ENCODE measurements at places on chromosomes 4 and X. TPM values are rescaled to one million over a fixed set of nuclear protein-coding genes. Genes with fewer than 3 reads are reported as not detected.

- H3K27ac ChIP-seq: no peak overlapping the region
- H3K4me3 ChIP-seq: no peak overlapping the region
- H3K4me1 ChIP-seq: no peaks in the 10 kb centered on the region
- no peaks in the 10 kb centered on the region for H3K36me3 ChIP-seq
These were observed 111.4 kb upstream of the KLHL13 start for GRCh38 chrX:118228041-118228440.

Gene N4BP2
- 10.9 TPM for total RNA-seq

Gene MAP9
- total RNA-seq: 12.9 TPM

DNA sequence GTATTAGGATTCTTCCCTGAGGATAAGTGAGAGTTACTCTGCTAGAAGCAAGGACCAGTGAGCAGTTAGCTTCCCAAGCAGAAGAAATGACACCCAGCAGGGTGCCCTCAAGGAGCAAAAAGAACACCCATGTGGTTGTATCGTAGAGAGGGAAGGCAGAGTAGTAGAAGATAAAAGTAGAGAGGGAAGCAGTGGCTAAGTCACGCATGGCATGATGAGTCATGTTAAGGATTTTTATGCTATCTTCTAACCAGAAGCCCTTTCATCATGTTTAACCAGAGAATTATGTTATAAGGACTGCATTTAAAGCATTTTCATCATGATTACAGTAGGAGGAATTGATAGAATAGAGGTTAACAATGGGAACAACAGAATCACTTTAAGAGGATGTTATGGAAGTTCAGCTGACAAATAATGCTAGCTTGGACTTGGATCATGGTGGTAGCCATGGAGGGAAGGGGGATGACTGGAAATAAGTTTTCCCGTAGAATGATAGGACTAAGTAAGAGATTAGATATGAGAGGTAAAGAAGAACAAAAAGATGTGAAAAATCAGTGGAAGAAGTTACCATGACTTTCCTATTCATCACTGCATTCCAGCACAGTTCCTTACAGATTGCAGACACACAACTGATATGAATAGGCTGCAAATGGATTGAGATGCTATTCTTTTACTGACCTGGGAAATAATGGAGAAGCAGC is 383.5 kb upstream of the INTU start:
- H3K4me3 ChIP-seq: no peak overlapping the region
- no peaks in the 10 kb centered on the region for H3K27me3 ChIP-seq
- no peaks in the 10 kb centered on the region for H3K4me1 ChIP-seq
- DNase-seq: no peak
- no peaks in the 10 kb centered on the region for H3K36me3 ChIP-seq

- no peak overlapping the region for H3K27ac ChIP-seq
- no peaks in the 10 kb centered on the region for H3K36me3 ChIP-seq
- DNase-seq: no peak
- H3K27me3 ChIP-seq: no peaks in the 10 kb centered on the region
- H3K4me3 ChIP-seq: no peak overlapping the region
These were observed 37.0 kb upstream of the AREG start for GRCh38 chr4:74407891-74408290.

Measured in thoracic aorta (tissue), 2 donors.